Progenitor cell of endocrine pancreas (in vitro differentiated cells): ENCODE measurements at places on chromosomes 1 and 21. TPM values are rescaled to one million over a fixed set of nuclear protein-coding genes. Genes with fewer than 3 reads are reported as not detected.

GRCh38 chr1:236864211-236864610 is 69.1 kb downstream of the MTR start:
- DNase-seq, result no peak

DNA sequence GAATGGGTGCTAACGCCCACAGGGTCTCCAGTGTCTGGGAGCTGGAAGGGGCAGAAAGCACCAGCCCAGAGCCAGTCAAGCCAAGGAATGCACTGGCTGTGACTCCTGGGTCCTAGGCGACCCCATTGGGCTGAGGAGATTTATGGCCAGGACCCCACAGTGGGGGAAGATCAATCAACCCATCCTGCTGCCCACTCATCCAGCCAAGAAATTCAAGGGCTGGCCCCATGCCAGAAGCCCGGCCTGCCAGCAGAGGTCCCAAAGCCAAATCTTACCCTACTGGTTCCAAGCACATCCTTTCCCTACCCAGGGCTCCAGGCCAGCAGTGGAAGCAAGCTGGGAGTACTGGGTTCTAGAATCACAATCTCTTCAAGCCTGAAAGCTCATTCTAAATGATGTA is 6.8 kb upstream of the PDZK1IP1 start:
- DNase-seq, result no peak

DNA sequence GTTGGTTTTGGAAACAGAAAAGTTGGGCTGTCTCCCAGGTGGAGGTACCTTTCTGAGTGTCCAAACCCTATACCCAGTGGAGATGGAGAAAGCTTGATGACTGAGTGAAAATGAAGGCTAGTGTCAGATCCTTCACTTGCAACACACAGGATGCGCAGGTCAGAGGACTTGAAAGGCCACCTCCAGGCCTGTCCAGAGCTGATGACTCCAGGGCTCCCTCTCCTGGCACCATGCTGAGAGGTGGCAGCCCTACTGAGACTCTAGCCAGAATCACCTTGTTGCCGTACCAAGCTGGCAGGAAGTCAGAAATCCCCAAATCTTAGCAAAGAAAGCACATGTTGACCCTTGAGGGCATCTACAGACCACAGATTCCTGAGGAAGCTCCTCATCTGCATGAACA is 16.4 kb downstream of the KNCN start:
- DNase-seq, result no peak

- no peak for DNase-seq
Observed at GRCh38 chr1:81549588-81550127, 251.1 kb upstream of the ADGRL2 start.

- DNase-seq, result peak; percentile 37
Observed at GRCh38 chr1:40630488-40631223, 34.8 kb downstream of the RIMS3 start.

DNA sequence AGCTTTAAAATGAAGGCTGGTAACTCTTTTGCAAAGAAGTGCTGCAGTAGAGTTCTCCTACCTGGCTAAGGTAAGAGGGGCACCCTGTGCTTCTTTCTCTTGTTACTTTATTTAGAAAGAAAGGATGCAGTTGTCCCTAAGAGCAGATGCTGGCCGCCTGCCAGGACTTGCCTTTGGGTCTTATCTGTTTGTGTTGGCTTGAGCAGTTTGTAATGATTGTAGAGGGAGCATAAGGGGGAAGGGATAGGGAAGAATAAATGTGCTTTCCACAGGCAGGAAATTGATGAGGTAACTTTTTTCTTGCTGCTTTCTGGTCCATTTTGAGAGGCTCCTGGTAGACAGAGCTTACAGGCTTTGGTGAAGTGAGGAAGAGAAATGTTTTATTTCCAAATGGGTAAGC is 229.6 kb downstream of the HHAT start:
- DNase-seq, result no peak

DNA sequence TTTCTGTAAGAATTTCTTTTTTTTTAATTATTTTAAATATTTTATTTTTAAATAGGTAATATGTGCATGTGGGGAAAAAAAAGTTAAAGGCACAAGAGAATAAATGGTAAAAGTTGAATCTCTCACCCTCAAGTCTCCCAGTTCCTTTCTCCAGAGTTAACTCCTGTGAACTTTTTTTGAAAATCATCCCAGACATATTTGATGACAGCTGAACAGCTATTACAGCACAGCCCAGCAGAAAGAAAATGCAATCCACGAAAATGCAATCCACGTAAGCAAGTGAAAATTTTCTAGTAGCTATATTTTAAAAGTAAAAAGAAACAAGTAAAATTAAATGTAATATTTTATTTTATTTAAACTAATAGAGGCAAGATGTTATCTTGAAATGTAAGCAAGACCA is 310.0 kb upstream of the RUNX1 start:
- DNase-seq, result no peak

DNA sequence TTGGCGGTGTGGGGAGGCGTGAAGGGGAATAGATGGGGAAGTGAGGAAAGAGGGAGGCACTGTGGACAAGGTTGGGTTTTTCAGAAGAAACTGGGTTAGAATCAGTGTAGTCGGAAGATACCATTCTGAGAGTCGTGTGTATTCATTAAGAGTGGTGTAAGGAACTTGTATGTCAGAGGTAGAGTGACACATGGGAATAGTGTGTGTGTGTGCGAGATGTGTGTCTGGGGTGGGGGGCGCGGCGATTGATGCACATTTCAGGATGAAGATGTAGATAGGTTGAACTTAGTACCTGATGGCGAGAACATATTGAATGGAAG is 878 bp downstream of the SMG7 start:
- DNase-seq, result no peak

DNA sequence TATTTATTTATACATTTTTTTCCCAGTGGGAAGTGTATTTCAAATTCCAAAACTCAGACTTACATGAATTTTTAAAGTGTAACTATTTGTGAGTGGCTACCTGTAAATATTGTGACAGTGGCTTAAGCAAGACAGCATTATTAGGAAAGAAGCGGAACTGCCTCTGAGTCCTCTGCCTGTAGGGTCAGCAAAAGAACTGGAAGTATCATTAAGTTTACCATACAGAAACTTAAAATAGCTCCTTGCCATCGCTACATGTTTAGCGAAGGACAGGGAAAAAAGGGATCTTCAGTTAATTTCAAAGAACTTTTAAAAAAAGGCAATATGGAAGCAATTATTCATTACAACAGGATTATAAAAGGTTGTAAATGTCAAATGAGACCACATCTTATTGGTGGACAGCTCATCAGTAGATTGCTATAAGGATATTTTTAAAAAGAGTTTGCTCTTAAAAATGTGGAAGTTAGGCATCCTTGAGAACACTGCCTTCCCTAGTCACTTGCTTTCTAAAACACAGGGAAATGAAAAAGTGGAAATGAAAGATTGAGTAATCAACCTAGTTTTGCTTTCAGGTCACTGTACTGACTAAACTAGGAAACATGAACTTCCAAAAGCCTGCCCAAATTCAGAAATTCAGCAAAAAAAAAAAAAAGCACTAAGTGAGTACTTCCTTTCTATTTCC is 39.2 kb downstream of the NSL1 start:
- DNase-seq, result no peak

DNA sequence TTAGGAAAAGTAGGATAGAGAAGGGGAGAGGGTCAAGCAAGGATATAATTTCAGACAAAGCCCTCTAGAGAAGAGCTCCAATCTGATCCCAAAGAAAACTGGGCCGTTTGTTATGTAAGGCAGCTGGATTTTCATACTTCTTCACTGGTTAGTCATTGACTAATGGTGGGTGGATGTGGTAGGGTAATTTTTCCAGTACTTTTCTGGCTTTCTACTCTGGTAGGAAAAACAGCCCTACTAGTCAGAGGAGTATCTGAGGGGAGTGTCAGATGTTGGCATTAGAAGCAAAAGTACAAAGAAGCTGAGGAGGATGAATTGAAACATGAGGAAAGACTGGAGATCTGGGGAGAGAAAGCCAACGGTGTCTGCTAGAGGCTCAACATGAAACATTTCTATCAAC is 145.3 kb downstream of the TNFSF18 start:
- no peak for DNase-seq

Gene TFAP2E
- total RNA-seq, result 0.55 and 0.84 TPM in 2 replicates

Gene LPAR3
- total RNA-seq, result 4.3 and 5.1 TPM in 2 replicates

Gene TNFAIP8L2
- not detected in 2 replicates for total RNA-seq

GRCh38 chr1:169094897-169095569 is 11.5 kb upstream of the ATP1B1 start:
- DNase-seq, result no peak

DNA sequence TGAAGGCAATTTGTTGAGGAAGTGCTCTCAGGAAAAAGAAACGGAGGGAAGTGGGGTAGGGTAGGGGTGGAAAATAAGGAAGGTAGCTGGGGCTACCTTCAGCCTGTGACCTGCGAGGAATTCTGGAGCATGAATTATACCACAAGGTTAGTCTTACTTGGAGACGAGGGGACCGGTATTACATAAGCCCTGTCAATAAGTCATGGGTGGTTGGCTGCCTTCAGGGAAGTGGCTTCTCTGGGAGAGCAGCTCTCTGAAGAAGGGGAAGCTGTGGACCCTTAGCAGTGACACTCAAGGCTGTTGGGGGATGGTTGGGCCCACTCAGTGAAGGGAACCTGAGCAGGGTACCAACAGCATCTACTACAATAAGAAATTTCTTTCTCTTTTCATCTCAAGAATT is 111.3 kb downstream of the TNFSF18 start:
- no peak for DNase-seq

DNA sequence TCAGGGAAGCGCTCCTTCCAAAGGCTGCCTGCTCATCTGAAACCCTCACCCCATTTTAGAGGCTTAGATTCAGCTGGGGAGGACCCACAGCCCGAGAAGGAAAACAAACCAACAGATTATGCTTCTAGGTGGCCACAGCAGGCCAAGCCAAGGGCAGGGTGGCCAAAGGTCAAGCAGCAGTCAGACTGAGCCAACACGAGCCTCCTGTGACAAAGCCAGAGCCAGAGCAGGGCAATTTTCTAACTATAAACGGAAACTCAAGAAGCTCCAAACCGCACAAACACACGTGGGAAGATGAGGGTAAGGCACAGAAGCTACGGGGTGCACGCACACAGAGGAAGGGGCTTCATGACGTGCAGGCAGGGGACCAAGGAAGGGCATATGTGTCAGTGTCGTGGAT is 64.1 kb downstream of the PLEKHA6 start:
- DNase-seq, result no peak

DNA sequence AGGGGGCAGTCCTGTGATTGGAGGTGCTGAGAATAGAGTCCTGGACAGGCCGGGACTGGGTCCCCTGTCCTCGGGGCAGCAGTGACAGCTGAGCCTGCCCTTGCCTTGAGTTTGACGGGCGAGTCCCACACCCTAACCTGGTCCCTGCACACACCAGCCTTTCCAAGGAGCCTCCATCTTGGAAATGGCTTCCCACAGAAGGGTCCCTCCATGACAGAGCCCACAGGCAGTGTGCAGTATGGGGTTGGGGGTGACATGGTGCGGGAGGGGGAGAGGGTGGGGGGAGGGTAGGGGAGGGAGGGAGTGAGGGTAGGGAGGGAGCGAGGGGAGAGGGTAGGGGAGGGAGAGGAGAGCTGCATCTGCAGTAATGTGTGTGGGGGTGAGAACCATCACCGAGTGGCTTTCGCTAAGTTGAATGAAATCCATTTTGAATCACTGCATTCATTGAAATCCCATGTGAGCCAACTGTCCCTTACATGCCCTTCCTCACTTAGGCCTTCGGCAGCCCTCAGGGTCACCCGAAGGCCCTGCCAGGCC is 10.1 kb upstream of the TMEM52 start:
- no peak for DNase-seq

Gene CROCC
- total RNA-seq, result 51.5 TPM in 2 replicates

Gene ORC1
- 10.5 and 11.0 TPM in 2 replicates for total RNA-seq

DNA sequence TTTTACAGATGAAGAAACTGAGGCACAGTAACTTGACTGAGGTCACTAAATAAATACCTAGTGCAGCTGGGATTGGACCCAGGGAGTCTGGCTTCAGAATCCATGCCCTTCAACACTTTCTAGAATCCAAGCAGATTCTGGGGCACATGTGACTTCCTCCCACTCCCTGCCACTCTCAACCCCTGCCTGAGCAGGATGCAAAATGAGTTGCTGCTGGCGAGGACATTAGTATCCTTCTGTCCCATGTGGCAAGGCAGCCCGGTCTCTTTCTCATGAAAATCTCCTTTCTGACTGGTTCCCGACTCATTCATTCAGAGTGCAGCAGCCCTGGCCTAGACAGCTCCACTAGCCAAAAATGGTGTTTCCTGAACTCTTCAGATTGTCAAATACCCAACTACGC is 28.4 kb downstream of the TNNT2 start:
- no peak for DNase-seq

DNA sequence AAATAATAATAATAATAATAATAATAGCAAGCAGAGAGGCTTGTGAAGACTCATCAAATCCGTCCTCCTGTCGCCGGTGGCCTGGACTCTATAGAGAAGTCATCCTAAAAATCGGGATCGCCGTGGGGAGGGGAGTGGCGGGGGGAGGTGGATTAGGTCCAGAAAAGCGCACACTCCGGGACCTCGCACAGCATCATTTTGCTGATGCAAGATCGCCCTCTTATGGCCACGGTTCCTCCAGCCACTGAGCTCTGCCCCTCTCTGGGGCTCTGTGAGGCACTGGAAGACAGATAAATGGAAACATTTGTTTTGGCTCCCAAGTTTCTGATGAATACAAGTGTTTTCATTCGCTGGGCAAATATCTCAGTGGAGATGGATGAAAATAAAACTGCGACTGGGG is 612.0 kb downstream of the MATN1 start:
- peak; percentile 43 for DNase-seq

- no peak for DNase-seq
Observed at GRCh38 chr1:65150108-65150463, 2.1 kb downstream of the AK4 start.

Gene SPRR2F
- total RNA-seq, result 1.7 and 4.0 TPM in 2 replicates

- no peak for DNase-seq
Observed at GRCh38 chr1:18882486-18882885, 19.9 kb downstream of the ALDH4A1 start.

DNA sequence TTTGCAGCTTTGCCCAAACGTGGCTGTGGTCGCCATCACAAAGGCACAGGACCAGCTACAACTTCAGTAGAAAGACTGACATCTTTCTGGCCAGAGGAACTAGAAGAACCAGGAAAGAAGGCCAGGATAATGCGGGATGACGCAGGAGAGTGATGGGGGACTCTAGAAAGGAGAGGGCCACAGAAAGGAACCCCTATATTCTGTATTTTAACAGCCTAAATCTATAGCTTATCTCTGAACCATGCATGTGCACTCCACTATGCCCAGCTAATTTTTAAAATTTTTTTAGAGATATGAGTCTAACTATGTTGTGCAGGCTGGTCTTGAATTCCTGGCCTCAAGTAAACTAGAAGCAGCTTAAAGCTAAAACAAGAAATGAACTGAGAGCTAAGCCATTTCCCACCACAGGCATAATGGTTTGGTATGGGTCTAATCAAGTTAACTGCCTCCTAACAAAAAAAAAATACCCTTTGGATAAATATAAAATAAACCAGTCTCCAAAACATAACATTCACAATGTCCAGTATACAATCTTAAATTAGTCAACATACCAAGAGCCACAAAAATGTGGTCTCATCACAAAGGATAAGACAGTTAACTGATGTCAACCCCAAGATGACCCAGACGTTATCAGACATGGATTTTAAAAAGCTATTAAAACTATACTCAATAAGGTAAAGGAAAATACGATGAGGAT is 18.0 kb downstream of the LTN1 start:
- DNase-seq, result no peak

Gene TCHH
- total RNA-seq, result not detected in 2 replicates

Gene SPRR1A
- not detected in 2 replicates for total RNA-seq
